ENCODE measurements at places on chromosomes 11 and 22. TPM values are rescaled to one million over a fixed set of nuclear protein-coding genes. Genes with fewer than 3 reads are reported as not detected.

Gene DNAL4
- total RNA-seq: 12.0 TPM

Gene VWCE
- total RNA-seq: 1.0 TPM

Gene PIH1D2
- total RNA-seq: 1.6 TPM

Gene MRGPRX4
- not detected for total RNA-seq

Gene SAA2
- not detected for total RNA-seq

Gene SYTL2
- 51.1 TPM for total RNA-seq

Gene NR1H3
- total RNA-seq: 23.5 TPM

Gene BTG4
- not detected for total RNA-seq

Gene RIMBP3C
- not detected for total RNA-seq

Measured in skeletal muscle tissue (tissue), 5 donors.